A172 (cell line): ENCODE measurements at places on chromosomes 4 and X.
A peak's percentile ranks its signal among the peaks of the same experiment; 100 is the strongest.

DNA sequence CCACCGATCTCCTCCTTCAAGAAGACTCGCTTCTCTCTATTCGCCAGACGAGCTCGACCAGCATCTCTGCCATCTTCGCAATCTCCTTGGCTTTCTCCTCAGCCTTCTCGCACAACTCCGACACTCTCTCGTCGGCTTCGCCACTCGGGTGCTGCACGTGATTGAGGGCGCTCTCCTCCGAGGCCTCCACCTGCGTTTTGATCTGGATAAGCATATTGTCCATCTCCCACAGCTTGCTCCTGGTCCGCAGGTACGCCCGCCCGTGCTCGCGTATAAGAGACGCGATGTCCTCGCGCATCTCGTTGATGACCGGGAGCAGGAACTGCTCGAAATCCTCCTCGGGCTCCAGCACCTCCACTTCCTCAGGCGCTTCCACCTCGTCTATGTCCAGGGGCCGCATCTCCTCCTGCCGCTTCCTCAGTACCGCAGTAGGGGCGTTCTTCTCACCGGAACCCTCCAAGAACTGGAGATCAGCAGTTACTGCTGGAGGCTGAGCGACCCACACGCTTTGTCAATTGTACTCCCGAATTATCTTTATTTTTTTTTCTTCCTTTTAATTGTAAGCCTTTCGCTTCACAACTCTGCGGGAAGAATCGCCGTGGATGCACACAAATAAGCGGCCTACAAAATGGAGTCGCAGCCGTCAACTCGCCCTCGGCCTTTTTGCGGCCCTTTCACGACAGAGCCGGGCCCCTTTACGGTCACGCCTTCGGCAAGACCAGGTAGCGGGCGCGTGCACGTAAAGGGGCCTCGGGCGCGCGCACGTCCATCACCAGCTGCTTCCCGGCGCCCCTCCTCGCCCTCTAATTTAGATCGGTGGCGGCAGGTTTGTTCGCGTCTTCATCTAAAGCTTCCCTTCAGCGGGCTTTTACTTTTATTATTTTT, at the start of gene MRFAP1L1:
Gene MRFAP1L1 (minus strand): TSS at position 636 of the 885 bp plus-strand sequence. CDS start 236 bp downstream, at position 400.
- DNase-seq: peak; percentile 89

- DNase-seq: peak; percentile 45
Measured at GRCh38 chrX:42519666-42520231, 258.2 kb downstream of the PPP1R2C start.

DNA sequence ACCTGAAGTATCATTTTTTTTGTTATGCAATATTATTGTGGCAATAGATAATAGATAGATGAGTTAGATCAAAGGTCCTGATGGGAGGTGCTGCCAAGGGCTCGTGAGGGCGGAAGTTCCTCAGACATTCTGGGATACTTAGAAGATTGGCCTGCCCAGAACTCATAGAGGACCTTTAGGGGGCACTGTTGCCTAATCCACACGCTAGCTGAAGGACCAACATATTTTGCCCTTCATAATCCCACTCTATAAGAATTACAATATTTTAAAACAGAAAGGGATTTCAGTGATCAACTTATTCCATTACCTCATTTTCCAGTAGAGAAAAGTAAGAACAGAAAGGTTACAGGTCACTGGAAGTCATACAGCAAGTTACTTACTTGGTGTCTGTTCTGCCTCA, 22.9 kb upstream of the COX7B2 start:
- peak; percentile 25 for DNase-seq

- DNase-seq: no peak
Measured at GRCh38 chrX:122777766-122778165, 406.3 kb upstream of the GRIA3 start.

DNA sequence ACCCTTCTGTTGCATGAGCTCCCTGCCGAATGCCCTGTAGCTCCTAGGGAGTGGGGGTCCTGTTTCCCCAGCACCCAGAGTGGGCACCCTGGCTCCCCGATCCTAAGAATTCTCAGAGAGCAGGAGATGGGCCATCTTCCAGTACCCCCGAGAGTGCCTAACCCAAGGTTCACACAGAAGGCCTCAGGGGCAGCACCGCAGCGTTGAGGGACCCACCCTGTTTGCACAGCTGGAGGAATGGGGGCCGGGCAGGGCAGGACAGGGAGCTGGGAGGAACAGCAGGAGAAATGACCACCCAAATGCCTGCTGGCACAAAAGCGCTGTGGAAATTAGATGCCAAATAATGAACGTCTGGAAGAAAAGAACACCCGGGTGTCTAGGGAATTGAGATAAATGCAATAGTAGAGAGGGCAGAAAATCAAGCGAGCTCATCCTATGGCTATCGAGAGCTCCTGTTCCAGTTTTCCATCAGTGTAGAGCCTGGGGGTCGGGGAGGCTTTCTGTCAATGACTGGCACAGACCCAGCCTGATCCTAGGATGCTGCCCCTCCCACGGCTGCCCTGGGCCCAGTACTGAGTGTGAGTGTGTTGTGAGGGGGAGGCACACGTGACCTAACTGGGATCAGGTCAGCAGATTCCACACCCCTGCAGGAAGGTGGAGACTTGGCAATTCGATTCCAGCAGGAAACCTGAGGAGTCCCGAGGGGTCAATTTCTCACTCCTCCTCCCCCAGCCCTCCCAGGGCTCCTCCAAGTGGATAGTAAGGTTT, 25.7 kb downstream of the SEPTIN6 start:
- DNase-seq: no peak

- no peak for DNase-seq
Measured at GRCh38 chr4:80685214-80685613, 345.3 kb upstream of the BMP3 start.
